ENCODE measurements at places on chromosomes 7 and 10.

DNA sequence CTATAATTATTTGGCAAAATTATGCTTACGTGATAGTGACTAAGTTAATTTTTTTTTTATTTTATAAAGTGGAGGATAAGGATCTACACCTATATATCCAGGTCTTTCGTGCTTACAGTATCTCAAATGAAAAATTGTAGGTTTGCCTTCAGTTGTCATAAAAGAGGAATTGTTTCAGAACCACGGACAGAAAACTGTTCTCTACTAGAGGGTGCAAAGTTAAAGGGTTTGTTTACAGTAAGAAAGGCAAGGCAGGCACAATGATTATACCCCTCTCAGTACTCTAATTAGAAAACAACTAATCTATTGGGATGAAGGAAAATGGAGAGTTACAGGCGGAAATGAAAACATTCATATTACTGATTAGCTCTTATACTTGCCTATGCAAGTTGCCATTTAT is 1.5 kb downstream of the PCLO start:
- no peak for DNase-seq

- no peak for DNase-seq
Observed at GRCh38 chr10:11302181-11302580, 284.5 kb downstream of the CELF2 start.

GRCh38 chr7:22660293-22660692 is 66.7 kb upstream of the IL6 start:
- no peak for DNase-seq

DNA sequence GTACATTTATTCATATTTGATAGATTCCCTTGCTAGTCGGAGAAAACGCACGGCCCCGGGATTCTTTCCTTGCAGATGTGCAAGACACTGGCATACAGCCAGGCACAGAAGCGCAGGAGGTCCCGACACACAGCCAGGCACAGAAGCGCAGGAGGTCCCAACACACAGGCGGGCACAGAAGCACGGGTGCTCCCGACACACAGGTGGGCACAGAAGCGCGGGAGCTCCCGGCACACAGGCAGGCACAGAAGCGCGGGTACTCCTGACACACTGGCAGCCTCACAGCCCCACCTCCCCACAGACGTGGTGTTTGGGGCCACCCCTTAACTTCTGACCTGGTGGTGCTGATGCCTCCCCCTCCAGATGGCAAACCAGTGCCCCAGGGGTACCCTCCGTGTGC is 237.3 kb downstream of the ZMYND11 start:
- no peak for DNase-seq

- no peak for DNase-seq
Observed at GRCh38 chr7:136528329-136528728, 340.1 kb upstream of the CHRM2 start.

DNA sequence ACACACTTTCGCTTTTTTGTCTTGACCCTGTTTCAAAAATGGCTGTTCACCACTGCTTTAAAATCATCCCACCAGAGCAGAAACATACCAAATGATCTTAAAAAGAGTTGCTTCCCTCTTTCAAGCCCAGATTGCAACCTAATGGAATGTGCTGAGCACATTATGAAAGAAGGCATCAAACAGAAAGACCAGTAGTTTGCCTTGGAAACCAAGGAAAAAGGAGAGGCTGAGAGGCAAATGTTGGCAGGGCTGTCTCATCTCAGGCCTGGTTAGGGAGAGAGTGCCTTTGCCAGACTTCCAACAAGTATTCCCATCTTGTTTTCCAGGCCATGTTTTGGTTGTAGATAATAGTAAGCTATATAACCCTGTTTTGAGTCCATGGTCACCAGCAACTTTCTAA is 64.3 kb downstream of the ABCB4 start:
- no peak for DNase-seq

GRCh38 chr7:105286441-105286840 is 102.3 kb downstream of the SRPK2 start:
- DNase-seq: no peak

GRCh38 chr10:87750817-87751216 is 67.2 kb downstream of the ATAD1 start:
- no peak for DNase-seq

GRCh38 chr10:72665925-72666324 is 26.0 kb upstream of the MCU start:
- no peak for DNase-seq

GRCh38 chr10:111784436-111784835 is 399.1 kb downstream of the GPAM start:
- no peak for DNase-seq

DNA sequence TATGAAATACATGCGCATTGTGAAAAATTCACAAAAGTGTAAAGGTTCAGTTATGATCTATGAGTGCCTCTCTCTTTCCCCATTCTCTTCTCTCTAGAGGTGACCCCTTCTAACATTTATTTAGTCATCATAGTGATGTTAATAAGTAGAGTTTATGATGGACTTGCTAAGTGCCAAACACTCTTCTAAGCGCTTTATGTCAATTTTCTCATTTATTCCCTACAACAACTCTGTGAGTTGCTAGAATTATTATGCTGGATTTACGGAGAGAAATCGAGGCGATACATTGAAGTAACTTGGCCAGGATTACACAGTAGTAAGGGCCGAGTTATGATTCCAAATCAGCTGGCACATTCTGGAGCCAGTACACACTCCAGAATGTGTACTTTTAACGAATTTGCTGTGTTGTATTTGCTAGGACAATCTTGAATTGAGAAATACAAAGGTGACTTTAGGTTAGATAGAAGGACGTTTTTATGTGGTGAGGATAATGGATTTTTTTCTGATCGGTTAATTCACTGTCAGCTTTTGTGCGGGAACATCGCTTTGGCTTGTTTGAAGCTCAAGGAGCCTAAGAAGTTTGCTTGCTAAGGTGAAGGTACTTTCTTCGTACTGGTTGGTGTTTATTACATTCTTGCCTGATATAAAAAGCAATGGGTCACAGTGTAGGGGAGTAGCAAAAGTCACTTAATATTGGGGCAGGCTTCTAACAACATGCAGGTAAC is 1.4 kb downstream of the ATRNL1 start:
- no peak for DNase-seq

DNA sequence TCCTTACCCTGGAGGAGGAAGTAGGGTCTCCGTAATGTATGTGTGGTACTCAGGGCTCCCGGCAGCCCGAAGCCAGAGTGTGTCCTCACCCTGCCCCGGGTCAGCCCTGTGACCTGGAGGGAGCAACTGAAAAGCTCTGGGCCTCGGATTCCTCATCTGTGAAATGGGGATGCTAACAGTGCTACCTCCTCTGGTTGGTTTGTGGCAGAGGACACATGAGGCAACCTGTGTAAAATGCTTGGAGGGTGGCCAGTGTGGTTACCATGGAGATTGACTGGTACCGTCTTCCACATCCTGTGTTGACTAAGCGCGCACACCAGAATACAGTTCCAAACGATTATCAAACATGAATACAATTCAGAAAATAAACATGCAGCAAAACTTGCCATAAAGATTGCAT is 163.8 kb upstream of the KLF6 start:
- DNase-seq: no peak

DNA sequence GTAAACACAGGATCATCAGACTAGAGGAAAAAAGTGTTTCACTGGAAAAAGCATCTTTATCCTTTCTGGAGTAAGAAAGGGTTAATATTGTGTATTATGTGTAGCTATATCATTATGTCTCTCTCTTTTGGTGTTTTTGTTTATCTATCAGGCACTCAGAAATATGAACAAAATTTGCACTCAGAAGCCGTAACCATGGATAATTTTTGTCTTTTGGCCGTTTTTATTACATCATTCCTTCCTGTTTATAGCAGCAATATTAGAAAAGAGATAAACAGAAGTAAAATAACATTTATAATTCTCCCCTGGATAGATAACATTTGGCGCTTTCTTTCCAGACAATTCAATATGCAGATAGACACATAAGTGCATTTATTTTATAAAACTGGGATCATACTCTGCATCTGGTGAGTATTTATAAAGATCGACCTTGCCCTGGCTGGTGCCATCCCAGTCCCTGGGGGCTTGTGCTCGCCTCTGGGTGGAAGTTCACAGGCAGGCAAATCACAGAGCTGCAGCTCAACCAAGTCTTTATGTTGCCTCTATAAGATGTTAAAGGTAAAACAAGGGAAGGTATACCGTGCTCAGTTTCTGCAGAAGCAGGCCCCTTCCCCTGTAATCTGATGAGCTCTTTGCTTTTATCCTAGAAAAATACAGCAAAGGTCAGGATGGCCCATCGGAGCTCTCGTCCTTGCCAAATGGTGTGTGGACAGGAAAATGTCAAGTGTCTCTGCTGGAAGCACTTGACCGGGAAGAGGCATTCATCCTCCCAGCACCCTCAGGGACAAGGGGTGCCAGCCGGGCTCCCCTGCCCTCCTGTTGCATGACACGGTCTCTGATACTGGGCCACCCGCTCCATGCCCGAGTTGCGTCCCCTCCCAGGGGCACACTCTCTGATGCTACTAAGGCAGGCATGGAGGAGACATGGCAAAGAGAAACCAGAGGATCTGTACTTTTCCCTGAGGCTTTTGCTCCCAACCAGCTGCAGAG is 43.9 kb downstream of the PYROXD2 start:
- DNase-seq: no peak

- DNase-seq: no peak
Observed at GRCh38 chr10:29501692-29502091, 133.1 kb downstream of the SVIL start.

GRCh38 chr10:45376371-45376801 is 2.4 kb downstream of the ALOX5 start:
- no peak for DNase-seq

DNA sequence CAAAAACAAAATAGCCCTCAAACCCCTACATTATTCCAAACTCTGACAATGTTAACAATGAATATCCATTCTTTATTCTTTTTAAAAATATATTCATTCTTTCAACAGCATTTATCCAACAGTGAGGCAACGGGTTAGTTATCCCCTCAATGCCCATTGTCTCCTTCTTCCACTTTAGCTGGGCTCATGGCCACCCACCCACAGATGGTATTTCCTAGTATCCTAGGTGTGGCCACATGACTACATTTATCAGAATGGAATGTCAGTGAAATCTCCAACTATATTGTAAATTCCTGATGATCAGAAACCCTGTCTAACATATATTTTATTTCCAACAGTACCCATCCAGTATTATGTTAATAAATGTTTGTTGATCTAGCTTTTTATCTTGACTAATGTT is 13.6 kb downstream of the HOXA1 start:
- no peak for DNase-seq

GRCh38 chr7:7719236-7719635 is 829 bp upstream of the RPA3 start:
- DNase-seq: peak; percentile 17

- peak; percentile 36 for DNase-seq
Observed at GRCh38 chr10:126387931-126388911, at the start of gene ADAM12. TSS of gene ADAM12 (minus strand) at chr10:126388477. CDS start at chr10:126388145, 332 bp downstream.

- DNase-seq: no peak
Observed at GRCh38 chr10:13678101-13678843, 91.5 kb downstream of the PRPF18 start.

DNA sequence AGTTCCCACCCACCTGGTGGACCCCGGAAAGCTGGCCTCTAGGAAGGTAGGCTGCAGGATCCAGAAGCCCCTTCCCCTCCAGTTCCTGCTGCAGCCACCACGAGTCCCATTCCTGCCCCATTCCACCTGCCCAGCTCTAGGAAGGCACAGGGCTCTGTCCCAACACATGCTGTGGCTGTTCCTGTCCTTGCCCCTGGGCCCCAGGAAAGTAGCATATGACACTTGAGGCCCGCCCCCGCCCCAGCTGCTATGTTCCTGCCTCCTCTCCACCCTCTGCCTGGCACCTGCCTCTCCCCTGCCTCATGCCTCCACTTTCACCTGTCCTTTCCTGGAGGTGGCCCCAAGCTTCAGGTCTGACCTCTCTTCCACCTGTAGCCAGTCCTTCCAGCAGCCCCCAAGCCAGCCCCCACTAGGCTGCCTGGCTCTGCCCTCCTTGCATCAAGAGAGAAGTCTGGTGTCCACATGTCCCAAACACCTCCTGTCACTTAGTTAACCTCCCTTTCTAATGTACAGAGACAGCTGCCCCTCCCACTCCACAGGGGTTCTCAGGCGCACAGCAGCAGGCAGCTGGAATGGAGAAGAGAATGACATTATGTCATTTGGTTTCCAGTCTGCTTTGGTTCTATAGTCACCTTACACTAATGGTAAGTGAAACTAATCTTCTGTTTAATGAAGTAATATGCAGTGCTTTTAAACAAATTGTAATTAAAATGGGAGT is 22.7 kb downstream of the YKT6 start:
- DNase-seq: no peak

GRCh38 chr7:95316588-95316987 is 7.7 kb downstream of the PON1 start:
- DNase-seq: no peak

DNA sequence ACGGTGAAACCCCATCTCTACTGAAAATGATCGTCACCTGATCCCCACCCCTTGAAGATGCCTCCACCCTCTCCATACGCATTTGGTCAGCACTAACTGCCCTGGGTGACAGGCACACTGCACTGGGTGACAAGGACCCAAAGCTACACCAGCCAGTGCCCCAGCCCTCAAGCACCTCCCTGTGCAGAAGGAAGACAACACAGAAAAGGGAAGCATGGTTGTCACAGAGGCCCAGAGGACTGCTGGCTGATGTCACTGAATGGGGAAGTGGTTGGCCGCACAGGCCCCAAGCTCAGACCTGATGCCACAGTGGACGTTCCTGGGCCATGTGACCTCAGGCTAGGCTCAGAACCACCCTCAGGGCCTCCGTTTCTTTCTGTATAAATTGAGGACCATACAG is 4.2 kb upstream of the PILRA start:
- DNase-seq: no peak

DNA sequence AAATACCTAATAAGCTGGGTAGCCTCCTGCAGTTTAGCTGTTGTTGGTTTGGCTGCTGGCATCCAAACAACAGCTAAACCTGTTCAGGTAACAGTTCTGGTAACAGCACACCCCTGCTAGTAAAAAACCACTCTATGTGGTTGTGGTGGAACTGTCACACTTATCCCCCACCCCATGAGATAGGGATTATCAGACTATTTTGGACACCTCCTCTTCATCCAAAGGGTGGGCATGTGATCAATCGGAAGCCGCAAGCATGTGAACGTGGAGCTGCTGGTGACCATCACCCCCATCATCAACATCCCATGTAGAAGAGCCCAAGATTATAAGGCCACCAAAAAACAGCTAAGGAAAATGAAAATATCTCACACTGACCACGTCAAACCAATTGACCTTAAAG is 2.5 kb downstream of the MTPAP start:
- no peak for DNase-seq

GRCh38 chr7:158023157-158023556 is 564.5 kb downstream of the PTPRN2 start:
- DNase-seq: no peak

GRCh38 chr7:158030566-158030965 is 557.1 kb downstream of the PTPRN2 start:
- DNase-seq: no peak

DNA sequence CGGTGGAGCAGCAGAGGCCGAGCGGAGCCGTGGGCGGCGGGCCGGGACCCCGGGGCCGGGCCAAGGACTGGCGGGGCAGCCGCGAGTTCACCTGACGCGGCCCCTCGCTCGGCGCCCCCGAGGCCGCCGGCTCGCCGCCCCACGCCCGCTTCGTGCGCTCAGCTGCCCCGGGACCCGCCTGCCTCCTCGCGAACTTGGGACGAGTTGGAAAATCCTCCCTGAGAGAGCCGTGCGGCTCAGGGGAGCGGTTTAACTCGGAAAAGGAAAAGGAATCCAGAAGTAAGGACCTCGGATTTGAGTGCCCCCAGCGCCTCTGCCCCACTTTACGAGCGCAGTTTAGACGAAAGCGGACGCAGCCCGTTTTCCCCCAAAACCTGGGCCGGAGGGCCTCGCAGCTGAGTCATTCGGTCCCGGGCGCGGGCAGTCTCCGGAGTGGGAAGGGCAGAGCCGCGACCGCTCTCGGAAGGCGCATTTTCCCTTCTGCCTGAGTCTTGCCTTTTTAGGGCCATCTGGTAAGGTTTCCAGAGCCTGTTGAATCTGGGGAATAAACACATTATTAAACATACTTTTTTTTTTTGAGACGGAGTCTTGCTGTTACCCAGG is 744 bp downstream of the CREM start:
- peak; percentile 43 for DNase-seq
